Activated CD8-positive, alpha-beta memory T cell treated with anti-CD3 and anti-CD28 coated beads for 1 hour (primary cell): ENCODE measurements at places on chromosomes 4 and X.

GRCh38 chr4:150160473-150160872 lies 82.2 kb downstream of the DCLK2 start:
- no peak for DNase-seq

DNA sequence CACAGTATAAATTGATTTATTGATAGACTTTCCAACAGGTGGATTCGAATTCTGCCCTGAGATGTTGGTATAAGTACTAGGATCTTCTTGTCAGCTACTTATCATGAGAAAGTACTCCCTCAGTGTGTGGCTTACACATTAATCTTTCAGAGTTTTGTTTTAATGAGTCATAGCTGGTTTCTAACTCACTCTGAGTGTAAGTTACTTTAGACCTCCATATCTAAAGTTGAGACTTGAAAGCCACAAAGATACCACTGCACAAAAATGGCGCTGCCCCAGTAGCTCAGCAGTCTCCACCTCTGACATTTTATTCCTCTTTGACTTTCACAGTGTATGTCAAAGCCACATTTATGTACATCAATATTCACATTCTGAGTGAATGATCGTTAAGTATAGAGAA lies 318.5 kb downstream of the ARAP2 start:
- DNase-seq: no peak

DNA sequence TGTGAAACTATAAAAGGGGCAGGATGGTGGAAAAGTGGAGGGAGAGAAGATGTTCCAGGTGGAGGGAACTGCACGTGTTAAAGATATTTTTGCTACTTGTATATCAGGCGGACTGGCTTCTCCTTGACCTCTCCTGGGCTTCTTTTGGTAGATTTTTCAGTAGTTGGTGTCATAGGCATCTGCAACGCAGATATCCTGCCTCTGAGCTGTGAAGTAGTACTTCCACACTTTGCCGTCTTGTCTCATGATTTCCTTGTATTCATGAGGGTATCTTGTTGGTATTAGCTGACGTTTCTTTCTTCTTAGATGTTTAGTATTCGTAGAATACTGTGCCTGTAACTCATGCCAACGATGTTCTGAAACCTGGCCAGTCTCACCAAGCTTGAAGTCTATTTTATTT lies 81.0 kb downstream of the WWC2 start:
- no peak for DNase-seq

DNA sequence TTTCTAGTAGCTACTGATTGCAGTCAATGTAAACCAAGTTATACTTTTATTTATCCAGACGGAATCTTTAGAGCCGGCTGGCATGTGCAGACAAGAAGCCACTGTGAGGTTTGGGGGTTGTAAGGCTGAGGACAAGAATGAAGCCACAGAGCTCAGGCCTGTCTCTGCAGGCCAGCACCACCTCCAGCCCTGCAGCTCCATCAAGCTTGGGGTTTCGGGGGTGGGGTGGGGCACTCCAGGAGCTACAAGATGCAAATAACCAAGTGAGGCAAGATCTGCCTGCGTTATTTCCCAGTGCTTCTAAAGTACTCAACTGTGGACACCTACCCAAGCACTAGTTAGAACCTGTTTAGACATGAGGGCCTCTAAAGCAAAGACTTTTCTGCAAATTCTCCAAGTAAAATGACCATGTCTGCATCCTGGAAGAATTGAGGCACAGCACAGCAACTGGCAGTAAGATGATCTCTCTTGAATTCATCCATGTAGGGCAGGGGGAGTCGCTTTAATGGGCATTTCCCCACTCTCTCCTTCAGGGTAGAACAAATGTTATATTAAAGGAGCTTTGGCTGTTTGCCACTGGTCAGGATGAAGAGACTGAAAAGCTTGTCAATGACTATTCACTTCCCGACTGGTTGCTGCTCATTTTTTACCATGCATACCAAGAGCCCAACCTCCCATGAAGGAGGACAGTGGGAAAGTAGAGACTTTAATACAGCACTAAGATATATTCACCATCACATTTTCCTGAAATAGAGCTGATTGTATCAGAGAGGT lies 222.5 kb downstream of the MGST2 start:
- no peak for DNase-seq

DNA sequence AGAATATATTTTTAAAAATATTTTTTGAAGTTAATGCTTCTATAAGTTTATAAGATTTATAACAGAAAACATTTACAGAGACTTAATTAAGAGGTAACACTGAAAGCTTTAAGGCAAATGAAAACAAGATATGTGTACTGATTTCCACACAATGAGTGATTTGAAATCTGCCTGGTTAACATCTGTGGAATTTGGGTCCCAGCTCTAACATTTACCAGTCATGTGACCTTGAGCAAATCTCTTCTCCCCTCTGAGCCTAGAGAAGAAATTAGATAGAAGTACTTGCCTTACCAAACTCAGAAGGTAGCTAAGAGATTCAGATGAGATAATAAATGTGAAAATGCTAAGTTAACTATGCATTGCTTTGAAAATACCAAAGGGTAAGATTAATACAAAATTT lies 458.8 kb upstream of the LCORL start:
- DNase-seq: no peak

DNA sequence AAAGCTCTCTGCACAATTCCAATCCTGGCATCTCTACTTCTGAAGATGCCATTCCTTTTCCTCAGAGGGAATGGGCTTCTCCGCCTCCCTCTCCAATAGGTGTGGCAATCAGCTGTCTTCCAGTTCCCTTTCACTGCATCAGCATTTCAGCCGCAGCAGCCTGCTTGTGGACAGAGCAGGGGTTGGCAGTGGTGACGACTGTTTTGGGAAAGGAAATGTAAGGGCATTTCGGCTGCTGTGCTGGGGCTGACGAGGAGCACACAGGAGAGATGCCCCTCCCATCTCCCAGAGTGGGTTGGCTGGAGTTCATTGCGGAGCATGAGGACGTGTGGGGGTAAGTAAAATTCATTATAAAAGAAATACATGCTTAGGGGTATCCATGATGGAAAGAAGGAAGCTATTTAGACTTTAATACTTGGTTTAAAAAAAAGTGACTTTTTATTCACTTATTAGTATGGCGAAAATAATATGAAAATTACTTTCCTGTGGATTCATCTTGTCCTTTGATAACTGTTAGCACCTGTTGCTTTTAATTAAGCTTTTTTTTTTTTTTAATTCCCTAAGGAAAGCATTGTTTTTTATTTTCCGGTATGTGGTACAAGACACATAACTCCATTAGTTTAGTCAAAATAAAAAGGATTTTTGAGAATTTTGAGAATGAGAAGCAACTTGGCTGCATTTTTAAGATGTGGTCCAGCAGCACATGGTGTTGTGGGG lies at the start of gene LIMCH1:
Gene LIMCH1, plus strand, starts transcription at position 141 of the 717 bp plus-strand sequence. CDS start 67,839 bp downstream, outside the sequence.
- DNase-seq: no peak

DNA sequence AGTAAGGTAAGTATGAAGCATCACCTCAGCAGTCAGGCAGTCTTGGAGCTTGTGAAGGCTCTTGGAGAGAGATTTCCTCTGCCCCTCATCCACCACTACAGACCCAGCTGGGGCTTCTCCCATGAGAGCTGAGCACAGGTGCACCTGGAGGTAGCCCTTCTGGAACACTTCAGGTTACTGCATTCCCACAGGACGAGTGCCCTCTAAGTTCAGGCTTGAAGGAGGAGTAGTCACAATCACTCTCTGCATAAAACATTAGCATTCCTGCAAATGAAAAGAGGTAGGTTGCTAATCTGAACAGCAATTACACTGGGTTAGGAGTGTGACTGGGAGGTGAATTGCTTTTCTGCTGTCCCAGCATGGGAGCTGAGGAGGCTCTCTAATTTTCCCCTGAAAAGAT lies 308.8 kb downstream of the TEX13C start:
- no peak for DNase-seq

- no peak for DNase-seq
Observed at GRCh38 chr4:99653916-99654315, 3.7 kb downstream of the C4orf54 start.

GRCh38 chr4:53962516-53963225 lies 101.7 kb downstream of the CHIC2 start:
- no peak for DNase-seq

DNA sequence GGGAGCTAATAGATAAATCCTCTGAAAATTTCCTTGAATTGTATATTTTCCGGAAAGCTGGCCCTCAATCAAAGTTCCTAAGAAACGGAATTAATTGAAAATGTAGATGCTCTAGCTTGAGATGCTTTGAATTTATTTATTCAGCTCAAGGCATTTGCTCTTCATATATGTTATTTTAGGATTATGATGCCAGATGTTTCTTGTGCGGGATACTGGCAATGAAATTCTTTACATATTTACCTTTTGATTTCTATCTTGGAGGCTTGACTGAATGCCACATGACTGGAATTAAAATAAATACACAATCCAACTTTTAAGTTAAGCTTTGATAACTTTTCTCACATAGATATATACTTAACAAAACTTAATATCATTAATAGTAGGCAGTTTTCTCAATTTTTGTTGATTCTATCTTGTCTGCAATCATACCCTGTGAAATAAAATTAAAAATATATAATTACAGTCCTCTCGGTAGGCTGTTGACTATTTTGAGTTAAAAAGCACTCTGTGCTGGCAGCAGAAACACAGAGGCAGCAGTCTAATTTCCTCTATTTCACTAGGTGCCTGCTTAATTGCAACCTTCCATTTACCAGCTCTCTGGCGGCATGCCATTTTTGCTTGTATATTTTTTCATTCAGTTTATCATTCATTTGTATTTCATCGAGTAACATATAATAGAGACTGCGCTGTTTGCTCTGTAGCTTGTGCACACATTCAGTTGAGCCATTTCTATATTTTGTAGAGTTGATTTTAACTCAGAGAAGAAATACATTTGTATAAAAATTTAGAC lies 991.5 kb downstream of the ADGRL3 start:
- no peak for DNase-seq

GRCh38 chr4:85084371-85085094 lies 118.0 kb upstream of the WDFY3 start:
- no peak for DNase-seq

DNA sequence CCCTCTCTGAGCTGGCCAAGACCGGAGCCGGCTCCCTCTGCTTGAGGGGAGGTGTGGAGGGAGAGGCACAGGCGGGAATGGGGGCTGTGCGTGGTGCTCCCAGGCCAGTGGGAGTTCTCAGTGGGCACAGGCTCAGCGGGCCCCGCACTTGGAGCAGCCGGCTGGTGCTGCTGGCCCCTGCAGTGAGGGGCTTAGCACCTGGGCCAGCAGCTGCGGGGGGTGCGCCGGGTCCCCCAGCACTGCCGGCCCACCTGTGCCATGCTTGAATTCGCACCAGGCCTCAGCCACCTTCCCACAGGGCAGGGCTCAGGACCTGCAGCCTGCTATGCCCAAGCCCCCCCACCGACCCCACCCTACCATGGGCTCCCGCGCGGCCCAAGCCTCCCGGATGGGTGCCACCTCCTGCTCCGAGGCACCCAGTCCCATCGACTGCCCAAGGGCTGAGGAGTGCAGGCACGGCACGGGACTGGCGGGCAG lies 602.5 kb downstream of the KCTD8 start:
- no peak for DNase-seq

GRCh38 chr4:140152013-140152703 lies 1.8 kb downstream of the MAML3 start:
- peak; percentile 83 for DNase-seq

DNA sequence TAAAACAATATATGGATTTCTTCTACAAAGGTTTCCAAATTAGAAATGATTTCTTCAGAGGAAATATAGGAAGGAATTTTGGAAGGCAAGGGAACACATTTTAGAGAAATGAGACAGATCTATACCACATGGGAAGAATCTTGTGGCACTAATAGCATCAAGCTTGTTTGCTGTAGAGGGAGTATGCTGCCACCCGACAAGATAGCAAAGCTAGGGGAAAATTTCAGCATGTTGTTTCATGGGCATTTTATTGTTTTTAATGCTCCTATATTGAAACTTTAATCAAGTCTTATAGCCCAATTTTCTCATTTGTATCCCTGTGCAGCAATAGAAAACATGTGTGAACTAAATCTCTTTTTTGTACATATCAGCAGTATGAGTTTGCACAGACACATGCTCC lies 551.7 kb upstream of the INTU start:
- no peak for DNase-seq

DNA sequence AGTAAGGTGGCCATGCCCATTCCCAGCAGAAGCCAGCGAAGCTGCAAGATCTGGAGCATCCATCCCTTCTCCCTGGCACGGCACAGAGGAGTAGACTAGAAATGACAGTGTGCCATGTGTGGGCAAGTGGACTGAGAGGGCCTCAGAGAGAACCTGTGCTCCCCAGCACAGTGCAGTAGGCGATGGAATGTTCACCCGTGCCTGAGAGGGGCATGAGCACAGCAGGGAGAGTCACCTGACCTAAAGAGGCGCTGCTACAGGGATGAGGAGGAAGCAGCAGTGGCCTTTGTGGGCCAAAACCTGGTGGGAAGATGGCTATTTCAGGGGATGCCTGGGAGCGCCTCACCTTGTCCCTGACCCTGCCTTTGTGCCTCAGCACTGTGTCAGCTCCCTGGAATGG lies 8.0 kb upstream of the CDKN2AIP start:
- no peak for DNase-seq

- no peak for DNase-seq
Observed at GRCh38 chr4:24655326-24655725, 71.0 kb upstream of the DHX15 start.

DNA sequence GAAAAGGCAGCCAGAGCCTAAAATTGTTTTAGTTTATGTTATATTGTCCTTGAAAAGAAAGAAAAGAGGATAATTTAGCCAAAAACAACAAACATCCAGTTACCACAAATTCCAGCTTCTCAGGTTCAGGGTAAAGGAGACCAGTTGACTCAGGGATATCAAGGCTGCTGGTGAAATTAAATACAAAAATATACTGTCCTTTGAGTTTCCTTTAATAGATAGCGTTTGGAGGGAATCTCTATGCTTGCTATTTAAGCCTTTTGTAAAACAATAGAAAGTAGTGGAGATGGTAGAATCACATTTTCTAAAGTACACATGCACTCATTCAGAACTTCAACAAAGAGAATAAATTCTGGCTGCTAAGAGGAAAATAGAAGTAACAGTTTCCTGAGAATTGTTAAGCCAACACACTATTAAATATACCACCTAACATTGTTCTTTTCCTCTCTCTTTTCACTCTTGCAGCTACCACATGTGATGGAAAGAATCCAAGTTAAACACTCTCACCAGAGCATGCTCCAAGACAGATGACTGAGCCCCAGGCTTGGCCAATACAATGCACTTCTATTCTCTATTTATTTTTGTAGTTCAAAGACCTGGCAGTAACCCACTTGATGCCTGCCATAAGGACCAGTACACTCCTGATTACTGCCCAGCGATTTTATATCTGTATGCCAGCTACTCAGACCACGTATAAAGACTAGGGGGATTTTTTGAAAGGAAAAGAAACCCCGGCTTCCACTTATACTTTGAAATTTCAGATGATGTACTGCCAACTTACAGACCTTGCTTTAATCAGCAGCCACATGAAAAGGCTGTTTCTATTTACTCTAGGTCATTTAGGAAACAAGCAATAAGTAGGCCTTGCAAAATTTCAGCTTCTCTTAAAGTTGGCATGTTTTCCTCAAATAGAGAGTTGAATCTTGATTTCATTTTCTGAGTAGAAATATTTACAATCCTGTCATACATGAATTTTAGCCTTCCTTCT lies 756.9 kb downstream of the FAT4 start:
- DNase-seq: no peak

GRCh38 chrX:43530837-43531236 lies 125.3 kb upstream of the MAOA start:
- DNase-seq: no peak
